ENCODE measurements at places on chromosomes 5 and 9. TPM values are rescaled to one million over a fixed set of nuclear protein-coding genes. Genes with fewer than 3 reads are reported as not detected.

DNA sequence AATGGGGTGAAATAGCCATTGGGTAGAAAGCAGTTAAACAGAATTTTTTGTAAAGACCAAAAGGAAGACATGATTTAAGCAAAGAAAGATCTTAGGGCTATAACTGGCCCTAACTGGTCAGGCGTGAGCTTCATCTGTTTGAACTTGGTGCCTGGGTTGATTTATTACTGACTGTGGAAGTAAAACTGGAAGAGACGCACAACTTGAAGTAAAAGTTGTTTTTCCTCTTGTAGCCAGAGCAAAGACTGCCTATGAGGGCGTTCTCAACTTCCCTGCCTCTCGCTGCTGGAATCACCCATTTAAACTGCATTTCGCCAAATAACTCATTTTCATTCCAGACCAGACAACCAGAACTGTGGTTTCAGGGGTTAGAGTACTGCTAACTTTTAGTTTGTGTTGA is 1.5 kb downstream of the THBS4 start:
- no peak for DNase-seq

DNA sequence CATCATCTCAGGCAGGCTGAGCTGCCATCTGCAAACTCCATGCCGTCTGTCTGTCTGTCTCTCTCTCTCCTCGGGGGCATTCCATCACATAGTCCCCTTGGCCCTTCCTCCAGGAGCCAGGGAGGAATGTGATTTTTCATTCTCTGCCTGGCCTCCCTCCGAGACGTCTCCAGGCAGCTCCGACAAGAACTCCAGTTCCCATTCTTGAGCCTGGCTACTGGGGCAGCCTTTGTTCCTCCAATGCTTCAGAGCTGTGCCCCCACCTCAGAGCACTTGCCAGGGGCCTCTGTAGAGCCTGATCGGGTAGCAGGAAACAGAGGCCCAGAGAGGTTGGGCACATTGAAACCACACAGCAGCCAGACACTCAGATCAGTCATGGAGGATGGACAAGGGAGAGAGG is 74.0 kb downstream of the COL27A1 start:
- no peak for DNase-seq

PSMD5 gene
- polyA plus RNA-seq = 24.2 TPM

GRCh38 chr9:106420511-106420944 is 442.4 kb upstream of the ZNF462 start:
- no peak for DNase-seq

AJM1 gene
- 1.8 TPM for polyA plus RNA-seq

DNA sequence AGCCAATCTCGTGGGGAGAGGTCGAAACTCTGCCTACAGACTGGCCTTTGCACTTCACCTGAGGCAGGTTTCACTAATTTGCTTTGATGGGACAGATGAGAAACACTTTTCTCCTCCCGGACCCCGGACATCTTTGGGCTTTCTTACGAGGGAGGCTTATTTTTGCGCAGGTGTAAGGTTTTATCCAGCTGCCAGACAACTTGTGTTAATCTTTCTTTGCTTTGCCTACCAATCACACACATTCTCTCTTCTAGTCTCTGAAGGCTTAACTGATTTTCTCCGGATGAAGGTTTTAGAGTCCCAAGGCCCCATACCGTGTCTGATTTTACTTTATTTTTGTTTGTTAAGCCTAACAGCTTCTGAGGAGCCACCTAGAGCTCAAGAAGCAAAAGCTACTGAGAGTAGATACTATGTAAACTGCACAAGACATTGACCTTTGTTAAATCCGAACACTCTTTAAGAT is 436 bp upstream of the EMB start:
- DNase-seq = peak; percentile 86

DNA sequence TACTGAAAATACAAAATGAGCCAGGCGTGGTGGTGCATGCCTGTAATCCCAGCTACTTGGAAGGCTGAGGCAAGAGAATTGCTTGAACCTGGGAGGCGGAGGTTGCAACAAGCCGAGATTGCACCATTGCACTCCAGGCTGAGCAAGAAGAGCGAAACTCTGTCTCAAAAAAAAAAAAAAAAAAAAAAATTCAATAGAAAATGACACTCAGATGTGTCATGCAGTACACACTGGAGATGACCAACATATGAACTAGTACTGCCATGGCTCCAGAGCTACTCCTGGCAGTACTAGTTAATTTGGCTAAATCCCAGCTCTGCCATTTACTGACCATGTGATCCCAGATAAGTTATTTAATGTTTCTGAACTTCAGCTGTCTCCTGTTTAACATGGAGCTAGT is 7.3 kb downstream of the ATOX1 start:
- no peak for DNase-seq

TRPM6 gene
- 0.87 TPM for polyA plus RNA-seq

DNA sequence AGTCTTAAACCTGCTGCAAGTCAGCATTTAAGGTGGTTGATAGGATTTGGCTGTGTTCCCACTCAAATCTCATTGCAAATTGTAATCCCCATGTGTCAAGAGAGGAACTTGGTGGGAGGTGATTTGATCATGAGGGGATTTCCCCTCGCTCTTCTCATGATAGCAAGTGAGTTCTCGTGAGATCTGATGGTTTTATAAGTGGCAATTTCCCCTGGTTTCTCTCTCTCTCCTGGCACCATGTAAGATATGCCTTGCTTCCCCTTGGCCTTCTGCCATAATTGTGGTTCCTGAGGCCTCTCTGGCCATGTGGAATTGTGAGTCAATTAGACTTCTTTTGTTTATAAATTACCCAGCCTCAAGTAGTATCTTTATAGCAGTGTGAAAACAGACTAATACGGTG is 84.3 kb upstream of the SMC2 start:
- DNase-seq = no peak

ACER2 gene
- 0.71 TPM for polyA plus RNA-seq

DNA sequence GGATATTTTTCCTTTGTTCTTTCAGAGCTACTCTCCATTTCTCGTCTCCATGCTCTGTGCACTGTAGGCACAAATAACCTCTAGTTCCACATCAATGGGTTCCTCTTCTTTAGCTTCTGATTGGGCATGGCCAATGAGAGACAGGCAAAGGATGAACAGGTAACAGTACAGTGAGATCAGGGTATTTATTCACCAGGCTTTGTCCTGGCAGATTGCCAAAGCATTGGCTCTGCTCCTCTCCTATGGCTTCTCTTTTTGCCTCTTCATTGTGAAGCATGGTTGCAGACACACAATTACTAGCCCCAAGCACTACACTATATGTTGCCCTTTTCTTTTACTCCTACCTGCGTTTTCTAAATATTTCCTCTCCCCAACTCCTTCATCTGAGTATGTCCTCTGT is 215.1 kb upstream of the ARRDC3 start:
- no peak for DNase-seq

DNA sequence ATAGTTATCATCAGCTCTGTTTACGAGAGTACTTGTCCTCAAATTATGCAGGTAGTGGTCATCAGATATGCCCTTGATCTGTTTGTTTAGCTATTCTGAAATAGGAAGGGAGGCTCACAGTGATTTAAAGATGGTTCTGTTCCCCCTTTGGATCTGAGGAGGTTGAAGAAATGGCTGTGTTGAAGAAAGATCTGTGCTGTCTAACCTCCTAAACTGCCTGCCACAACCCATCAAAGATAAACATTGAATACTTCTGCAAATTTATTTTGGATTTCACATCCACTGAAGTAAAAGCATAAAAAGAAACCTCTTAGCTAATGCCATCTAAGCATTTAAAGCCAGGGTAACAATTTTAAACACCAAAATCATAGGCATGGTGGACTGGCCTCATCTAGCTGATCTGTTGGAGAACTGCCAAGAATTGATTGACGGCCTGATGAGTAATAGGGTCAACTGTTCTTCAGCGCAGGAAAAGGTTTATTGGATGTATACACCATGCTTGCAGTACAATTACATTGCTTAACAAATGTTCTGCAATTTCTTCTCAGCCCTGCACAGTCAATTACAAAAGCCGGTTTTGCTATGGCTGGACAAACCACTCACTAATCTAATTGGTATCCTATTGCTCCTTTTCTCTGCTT is 97.6 kb downstream of the SEMA6A start:
- no peak for DNase-seq

- DNase-seq = no peak
Measured at GRCh38 chr5:168372356-168372946, 81.0 kb downstream of the WWC1 start.

- DNase-seq = no peak
Measured at GRCh38 chr5:58087905-58088304, 372.0 kb downstream of the PLK2 start.

GRCh38 chr9:12813960-12814876 is 39.4 kb downstream of the LURAP1L start:
- no peak for DNase-seq

Measured in thymus (tissue), 14 donors.